ENCODE measurements at places on chromosomes 16 and 17.

GRCh38 chr16:75482434-75483205, 12.6 kb downstream of the CHST6 start:
- no peak for DNase-seq

GRCh38 chr16:12341423-12341822, 364.9 kb downstream of the SNX29 start:
- DNase-seq, result no peak

- DNase-seq, result no peak
These were observed 931 bp upstream of the WIPF2 start for GRCh38 chr17:40218006-40218739.

- DNase-seq, result peak; percentile 64
These were observed 15.7 kb downstream of the CAVIN1 start for GRCh38 chr17:42407289-42407836.

GRCh38 chr17:8855477-8856204, 11.8 kb downstream of the PIK3R6 start:
- DNase-seq, result no peak

GRCh38 chr16:29645694-29646187, 17.3 kb upstream of the SPN start:
- no peak for DNase-seq

GRCh38 chr17:39167476-39167875, 1.5 kb upstream of the ARL5C start:
- no peak for DNase-seq

GRCh38 chr17:7582396-7583252, 1.0 kb upstream of the MPDU1 start:
- no peak for DNase-seq

GRCh38 chr17:47983492-47984223, 12.7 kb downstream of the CDK5RAP3 start:
- no peak for DNase-seq

GRCh38 chr17:66135219-66135618, 56.7 kb downstream of the CEP112 start:
- DNase-seq, result no peak

GRCh38 chr16:56679818-56680217, 2.5 kb upstream of the MT1X start:
- DNase-seq, result no peak

DNA sequence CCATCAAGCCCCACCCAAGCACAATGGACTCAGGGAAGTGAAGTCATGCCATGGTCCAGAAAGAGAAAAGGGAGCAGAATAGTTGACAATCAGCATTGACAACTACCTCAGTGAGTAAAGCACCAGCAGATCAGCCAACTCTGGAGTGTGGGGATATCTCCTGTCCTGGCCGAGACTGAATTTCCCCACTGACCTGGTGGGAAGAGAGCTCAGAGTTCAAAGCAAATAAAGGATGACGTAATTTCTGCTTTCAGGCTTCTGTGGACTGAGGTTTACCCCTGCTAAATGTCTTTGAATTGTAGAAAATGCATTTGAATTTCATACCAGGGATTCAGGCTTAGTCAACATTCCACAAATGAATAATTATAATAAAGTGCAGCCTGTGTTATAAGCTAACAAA, 152.9 kb downstream of the CBLN1 start:
- no peak for DNase-seq

- DNase-seq, result no peak
These were observed 144.3 kb downstream of the ITFG1 start for GRCh38 chr16:47316442-47317015.

- DNase-seq, result no peak
These were observed 5.0 kb upstream of the NFE2L1 start for GRCh38 chr17:48043176-48043575.

DNA sequence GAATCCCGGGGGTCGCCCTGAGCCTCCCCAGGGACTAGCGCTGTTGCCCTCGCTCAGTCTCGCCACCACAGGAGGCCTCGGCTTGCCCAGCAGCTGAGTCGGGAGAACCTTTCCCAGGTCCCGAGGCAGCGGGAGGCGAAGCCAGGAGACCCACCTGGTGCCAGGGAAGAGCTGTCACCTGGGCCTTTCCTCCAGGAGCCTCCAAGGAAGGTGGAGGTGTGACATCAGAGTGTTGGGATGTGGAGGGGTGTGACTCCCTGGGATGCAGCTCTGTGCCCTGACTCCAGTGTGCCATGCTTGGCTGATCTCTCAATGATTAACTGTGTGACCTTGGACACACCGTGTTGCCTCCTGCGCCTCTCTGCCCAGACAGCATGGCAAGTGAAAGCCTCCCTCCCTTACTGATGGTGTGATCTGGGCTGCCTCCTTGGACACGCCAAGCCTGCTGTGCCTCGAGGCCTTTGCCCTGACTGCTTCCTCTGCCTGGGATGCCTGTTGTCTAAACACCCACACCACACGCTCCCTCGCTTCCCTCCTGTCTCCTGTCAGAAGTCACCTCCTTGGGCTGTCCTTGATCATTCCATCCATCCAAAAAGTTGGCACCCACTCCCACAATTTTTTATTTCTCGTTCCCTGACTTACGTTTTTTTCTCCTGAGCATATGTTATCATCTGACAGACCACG, 88.0 kb downstream of the CMIP start:
- no peak for DNase-seq

GRCh38 chr16:85475691-85476300, 137.3 kb upstream of the GSE1 start:
- DNase-seq, result no peak

DNA sequence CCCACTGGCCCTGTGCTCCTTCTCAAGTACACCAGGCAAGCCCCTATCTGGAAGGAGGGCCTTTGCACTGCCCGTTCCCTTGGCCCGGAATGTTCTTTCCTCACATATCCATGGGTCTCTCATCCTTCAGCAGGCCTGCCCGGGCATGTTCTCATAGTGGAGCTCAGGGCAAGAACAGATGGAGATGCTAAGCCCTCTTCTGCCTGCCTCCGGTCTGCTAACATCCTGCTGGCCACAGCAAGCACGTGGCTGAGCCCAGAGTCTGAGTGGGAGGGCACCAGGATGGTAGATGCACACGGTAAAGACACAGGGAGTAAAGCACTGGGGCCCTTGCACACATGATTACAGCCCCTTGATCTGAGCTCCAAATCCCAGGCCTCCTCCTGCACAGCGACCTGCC, 19.8 kb upstream of the ANKRD40CL start:
- DNase-seq, result no peak

DNA sequence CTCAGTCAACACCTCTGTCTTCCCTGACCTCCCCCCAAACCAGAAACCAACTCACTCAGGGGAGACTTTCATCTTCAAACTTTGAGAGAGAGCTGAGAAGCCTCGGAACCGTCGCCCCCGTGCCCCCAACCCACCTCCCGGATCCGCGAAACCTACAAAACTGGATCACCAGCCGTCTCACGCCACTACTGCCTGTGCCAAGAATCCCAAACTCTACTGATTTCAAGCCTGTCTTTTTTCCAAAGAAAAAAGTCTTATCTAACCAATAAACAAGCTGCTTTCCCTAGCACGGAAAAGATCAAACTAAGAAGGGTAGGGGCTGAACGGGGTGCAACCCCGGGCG, 2.0 kb downstream of the AXIN2 start:
- DNase-seq, result no peak

DNA sequence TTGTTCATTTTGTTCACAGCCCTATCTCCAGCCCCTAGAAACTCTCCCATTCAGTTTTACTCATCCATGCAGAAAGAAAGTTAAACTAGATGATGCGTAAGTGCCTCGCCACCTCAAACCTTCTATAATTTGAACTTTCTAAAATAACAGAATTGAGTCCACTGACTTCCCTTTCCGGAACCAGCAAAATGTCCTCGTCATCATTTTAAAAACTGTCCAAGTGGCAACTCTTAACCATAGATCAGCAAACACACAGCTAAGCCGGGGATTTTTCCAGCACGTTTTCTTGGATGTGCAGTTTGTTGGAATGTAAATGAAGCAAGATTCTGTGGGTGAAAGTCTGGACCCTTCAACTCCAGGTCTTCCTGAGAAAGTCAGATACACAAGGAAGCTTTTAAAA, 369.7 kb upstream of the ERCC4 start:
- DNase-seq, result no peak

DNA sequence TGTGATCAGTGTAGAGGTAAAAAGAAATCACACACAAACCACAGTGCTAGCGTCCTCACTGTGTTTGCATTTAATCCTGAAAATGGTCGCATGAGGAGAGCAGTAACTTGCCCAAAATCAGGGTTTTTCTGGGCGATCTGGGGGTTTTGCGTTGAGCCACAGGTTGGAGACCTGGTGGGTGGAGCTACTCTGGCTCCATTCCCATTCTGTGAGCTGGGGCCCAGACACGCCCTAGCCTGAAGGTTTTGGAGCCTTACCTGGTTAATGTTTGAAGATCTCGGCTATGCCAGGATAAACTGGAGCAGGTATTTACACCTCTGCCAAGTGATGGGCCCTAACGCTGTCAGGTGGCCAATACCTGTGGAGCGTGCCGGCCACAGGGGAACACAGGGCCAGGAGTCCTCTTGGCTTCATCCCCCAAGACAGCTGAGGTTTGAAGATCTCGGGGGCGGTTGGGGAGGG, 48.4 kb downstream of the MPRIP start:
- no peak for DNase-seq

DNA sequence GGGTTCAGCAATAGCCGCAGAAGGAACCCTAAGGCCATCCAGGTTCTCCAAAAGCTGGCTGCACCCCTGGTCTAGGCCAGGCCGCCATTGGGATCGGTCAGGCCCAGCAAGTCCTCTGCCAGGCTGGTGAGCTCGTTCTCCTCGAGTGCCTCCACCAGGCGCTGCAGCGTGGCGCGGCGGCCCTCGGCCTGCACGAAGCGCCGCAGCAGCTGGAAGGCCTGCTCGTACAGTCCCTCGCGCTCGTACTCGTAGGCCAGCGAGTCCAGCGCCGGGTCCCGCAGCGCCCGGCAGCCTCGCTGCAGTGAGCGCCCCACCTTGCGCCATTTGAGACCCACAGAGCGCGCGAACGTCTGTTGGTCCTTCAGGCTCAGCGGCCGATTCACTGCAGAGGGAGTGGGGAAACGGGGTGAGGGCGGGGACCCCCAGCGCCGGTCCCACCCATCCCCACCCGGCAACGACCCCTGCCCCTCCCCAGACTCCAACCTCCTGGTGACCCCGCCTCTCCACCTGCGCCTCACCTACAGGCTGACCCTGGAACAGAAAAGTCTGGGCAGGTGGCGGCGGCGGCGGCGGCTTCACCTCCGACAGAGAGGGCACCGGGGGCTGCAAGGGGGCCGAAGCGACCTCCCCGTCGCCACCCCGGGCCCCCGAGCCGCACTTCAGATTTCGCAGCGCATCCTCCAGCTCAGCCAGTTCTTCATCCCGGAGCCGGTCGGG, 3.9 kb upstream of the B3GNT9 start:
- DNase-seq, result no peak

DNA sequence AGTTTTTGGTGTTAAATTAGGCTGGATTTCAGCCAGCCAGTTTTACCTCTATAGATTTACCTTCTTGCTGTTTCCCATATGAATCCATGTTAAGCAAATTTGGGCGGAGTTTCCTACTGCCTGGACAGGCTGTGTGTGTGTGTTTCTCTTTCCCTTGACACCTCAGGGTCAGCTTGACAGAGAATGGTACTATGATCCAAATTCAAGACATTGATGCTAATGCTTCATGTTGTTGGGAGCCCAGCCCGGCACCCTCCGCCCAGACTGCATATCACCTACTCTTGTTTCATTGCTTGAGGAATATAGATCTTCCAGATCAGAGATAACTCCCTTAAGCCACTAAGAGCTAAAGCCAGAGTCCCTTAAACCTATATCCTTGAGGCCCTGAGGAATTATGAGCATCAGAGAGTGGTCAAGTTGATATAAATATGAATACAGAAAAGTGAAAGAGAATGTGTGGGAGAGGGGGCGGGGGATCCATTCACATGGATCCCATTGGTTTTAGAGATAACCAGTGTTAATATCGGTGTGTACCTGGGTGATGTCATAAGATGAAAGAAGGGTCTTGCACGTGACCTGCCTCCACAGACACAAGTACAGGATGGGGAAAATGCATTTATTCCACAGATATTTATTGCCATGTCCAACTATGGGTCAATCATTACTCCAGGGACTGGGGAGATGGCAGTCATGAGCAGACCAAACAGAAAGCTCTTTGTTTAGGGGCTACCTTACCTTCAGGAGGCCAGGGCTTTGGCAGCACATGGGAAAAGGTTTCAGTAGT, 69.7 kb downstream of the WIPI1 start:
- DNase-seq, result no peak

GRCh38 chr17:32484041-32484461, 2.7 kb upstream of the CDK5R1 start:
- no peak for DNase-seq

GRCh38 chr17:42969001-42969581, 4.8 kb upstream of the AARSD1 start:
- no peak for DNase-seq

- peak; percentile 66 for DNase-seq
These were observed 3.5 kb upstream of the UBALD2 start for GRCh38 chr17:76261421-76262215.

GRCh38 chr17:50847566-50847965, 12.2 kb downstream of the WFIKKN2 start:
- no peak for DNase-seq

DNA sequence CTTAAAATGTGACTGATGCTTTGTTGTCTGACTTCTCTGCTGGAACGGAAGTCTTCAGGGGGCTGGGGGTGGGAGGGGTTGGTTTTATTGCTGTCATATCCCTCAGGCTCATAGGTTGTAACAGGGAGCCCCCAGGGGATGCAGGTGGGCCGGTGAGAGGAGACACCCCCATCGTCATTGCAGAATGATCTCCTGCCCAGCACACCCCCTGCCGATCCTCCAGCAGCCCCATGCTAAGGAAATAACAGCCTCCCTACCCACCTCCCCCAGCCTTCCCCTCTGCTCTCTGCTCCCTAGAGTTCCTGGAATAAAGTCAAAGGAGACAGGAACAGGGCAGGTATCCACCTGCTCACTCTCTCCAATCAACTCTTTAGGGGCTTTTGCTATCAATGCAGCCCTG, 270.1 kb upstream of the TNRC6C start:
- DNase-seq, result no peak

DNA sequence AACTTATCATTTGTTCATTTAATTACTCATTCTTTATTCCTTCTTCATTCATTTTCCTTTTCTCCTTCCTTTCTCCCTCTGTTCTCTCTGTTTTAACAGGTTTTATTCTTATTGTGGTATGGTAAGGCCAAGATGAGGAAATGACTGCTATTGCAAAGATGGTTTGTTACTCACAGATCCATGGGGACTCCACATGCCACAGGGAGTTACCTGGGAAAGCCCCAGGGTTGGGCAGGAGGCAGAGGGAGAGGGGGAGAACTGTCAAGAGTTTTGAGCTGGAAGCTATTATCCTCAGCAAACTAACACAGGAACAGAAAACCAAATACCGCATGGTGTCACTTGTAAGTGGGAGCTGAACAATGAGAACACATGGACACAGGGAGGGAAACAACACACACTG, 453.3 kb downstream of the WWOX start:
- DNase-seq, result no peak

- no peak for DNase-seq
These were observed 8.7 kb downstream of the TBX21 start for GRCh38 chr17:47741793-47742145.

DNA sequence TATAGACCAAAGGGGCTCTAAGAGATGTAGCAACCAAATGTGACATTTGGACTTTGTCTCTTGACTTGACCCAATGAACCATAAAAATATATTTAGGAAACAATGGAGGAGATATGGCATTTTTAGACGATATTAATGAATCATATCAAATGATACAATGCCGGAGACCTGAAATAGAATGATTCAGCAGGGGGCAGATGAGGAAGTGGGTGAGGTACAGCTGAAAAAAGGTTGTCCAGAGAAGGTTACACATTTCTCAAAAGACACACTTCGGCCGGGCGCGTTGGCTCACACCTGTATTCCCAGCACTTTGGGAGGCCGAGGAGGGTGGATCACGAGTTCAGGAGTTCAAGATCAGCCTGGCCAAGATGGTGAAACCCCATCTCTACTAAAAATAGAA, 16.5 kb upstream of the SNN start:
- no peak for DNase-seq
